Aorta (tissue), 5 donors: ENCODE measurements at places on chromosomes 4 and X.

DNA sequence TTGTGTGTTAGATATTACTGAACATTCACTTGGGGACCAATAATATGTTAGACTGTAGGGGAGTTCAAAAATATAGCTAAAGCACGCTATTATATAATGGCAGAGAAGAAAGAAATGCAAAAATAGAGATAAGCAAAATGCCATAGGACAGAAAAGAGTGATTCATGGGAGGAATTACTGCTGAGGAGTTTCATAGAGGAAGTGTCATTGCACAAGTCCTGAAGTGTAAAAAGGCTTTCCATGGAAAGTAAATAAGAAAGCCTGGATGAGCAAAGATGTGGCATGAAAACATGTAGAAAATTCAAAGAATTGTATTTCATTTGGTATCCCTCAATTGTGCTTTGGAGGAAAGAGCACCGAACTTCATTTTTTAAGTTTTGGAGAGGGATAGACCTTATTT, 14.5 kb downstream of the HMGB2 start:
- no peak for DNase-seq

GRCh38 chr4:176545872-176546271, 226.1 kb downstream of the SPCS3 start:
- DNase-seq = no peak

GRCh38 chrX:9635803-9636202, 129.8 kb downstream of the GPR143 start:
- no peak for DNase-seq

DNA sequence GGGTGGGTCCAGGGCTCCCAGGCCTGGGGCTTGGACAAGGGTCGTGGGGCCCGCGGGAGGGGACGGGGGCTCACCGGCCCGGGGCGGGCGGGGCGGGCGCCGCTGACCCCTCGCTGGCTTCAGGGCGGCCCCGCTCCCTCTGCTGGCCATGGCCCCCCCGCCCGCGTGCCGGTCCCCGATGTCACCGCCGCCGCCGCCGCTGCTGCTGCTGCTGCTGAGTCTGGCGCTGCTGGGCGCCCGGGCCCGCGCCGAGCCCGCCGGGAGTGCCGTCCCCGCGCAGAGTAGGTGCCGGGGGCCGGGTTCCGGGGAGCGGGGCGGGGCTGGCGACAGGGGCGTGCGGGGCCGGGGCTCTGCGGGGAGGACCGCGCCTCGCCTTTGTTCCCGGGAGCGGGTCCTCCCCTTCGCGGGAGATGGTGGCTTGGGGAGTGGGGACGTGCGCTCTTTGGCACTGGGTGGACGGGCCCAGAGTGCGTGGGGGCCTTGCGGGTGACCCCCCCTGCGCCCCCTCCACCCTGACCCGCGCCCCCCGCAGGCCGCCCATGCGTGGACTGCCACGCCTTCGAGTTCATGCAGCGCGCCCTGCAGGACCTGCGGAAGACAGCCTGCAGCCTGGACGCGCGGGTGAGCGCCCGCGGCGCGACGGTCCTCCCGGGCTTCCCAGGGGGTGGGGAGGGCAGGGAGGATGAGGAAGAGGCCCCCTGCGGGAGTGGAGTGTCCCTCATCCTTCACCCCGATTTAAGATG, 16.8 kb upstream of the NAT8L start:
- peak; percentile 78 for DNase-seq

DNA sequence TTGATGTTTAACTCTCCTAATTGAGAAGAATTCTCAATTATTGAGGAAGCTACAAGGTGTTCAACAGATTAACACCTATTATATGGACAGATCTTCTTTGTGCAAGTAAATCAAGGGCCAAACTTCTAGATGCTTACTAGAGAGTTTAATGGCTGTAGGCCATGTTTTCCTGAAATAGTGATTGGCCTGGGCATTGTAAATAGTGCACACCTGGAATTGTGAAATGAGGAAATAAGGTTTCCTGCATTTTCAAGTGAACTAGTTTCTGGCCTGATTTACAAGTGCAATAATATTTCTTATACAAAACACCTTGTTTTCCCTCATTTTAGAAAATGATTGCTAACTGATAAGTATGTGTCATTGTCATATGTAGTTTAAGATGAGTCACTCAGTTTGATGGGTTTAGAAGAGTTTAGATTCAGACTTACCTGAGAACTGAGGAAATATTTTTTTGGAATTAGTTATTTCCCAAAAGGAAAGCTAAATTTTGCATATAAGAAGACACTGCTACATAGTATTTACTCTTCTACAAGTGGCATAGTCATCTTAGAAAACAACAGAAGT, 21.2 kb downstream of the AFF1 start:
- DNase-seq = no peak

- DNase-seq = no peak
Observed at GRCh38 chr4:52142816-52143215, 91.7 kb downstream of the SPATA18 start.

DNA sequence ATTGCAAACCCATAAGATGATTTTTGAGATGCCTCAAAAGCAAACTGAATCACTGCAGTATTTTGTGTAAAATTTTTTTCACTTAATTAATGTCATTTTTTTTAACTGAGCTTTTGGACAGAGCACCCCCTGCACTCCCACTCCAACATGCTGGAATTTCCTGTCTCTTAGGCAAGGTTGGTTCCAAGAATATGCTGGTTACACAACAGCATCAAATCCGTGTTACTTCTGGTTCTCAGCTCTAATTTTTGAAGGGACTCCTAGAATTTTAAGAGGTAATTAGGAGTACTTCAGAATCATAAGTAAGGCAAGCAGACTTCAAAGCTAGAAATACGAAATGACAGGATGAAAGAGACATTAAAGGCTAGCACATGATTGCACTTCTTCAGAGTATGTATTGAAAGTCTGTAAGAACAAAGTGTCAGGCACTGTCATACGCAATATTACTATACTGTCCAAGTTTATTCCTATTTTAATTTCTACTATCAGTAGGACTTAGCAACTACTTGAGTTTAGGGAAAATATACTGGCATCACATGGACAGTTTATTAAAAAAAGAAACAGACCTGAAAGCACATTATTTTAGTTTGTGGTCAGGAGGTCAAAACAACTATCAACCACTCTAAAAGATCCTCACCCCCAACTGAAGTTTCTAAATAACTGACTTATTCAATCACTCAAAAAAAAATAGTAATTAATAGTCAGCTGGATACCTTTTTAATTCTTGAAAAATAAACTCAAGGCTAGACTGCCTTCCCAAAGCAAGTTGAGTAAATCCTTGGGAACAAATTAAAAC, 1.6 kb upstream of the JCHAIN start:
- no peak for DNase-seq

GRCh38 chr4:64777286-64777685, 368.0 kb upstream of the TECRL start:
- no peak for DNase-seq

DNA sequence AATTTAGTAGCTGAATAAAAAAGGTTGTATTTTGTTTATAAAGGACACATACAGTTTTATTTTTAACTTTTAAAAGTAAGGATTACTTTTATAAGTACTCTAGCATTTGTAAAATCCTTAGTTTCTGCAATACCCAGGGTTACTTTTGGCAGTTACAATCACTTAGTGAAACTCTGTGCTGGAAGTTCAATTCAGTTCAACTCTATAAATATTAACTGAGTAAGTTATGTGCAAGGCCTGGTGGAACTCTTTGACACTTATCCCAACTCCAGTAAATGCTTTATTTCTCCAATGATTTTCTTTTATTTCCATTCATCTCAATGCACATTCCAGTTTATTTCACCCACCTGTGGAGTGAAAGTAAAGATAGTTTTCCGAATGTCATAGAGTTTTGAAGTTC, 63.3 kb upstream of the HDAC8 start:
- no peak for DNase-seq

GRCh38 chrX:2360731-2361130, 140.0 kb downstream of the DHRSX start:
- DNase-seq = no peak
